ENCODE measurements at places on chromosomes 1 and 21.

GRCh38 chr1:226489718-226490425, 58.7 kb upstream of the STUM start:
- no peak for DNase-seq

DNA sequence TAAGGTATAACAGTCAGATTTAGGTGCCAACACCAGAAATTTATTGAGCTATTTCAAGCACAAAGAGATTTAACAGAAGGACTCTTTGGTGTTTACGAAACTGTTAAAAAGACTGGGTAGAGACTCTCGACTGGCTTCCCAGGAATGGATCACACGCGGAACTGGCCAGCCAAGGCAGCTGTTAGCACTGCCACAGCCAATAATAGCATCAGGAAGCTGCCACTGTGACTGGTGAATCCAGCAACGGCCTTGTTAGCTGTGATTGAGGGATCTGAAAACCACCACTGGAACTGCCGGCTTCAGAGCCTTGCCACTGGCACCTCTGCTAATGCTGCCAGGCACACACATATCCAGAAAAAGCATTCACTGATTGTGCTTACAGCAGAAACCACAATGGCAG, 10.6 kb upstream of the SIM2 start:
- DNase-seq, result no peak

DNA sequence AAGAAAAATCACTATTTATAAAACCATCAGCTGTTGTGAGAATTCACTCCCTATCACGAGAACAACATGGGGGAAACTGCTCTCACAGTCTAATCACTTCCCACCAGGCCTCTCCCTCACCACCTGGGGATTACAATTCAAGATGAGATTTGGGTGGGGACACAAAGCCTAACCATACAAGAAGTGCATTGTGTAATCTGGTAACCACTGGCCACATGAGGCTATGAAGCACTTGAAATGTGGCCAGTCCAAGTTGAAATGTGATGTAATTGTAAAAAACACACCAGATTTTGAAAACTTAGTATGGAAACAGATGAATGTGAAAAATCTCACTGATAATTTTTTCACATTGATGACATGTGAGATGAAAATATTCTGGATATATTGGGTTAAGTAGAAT, 293.8 kb downstream of the TTLL7 start:
- DNase-seq, result no peak

DNA sequence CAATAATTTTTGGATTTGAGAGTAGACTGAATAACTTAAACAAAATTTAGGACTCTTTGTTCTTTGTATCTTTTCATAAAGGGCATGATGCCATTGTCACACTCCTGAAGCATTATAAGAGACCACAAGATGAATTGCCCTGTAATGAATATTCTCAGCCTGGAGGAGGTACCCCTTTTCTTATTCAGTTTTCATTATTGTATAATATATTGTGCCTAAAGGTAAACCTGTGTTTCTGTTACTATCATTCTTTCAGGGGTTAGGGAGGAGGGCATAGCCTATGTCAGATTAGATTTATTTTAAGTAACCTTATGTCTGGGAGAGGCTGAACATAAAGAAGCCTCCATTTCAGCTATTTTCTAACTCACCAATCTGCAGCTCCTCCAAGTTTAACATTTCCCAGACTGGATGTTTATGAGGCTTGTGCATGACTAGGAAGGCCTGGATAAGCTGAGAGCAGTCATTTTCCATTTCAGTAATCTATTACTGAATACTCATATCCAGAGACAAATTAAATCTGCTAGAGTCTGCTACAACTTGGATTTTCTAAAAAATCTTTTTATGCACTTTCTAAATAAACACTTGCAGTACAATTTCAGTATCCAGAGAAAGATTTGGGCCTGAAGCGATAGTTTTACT, 132.1 kb downstream of the TNNI3K start:
- no peak for DNase-seq

- no peak for DNase-seq
Observed at GRCh38 chr1:238129677-238130076, 239.0 kb upstream of the ZP4 start.

DNA sequence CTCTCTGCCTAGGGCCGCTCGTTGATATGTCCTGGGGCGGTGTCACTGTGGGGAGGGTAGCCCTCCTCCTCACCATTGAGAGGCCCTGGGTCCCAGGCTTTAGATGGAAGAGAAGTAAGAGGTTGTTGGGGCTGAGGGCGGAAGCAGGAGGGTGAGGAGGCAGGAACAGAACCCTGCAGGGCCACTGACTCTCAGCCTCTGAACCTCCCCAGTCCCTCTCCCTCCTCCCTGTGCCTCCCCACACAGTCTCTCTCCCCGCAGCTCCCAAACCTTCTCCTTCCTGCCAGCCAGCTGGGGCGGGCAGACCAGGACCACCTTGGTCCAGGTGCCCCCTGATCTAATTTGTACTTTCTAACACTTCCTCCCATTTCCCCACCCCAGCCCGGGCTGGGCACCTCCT, 14.3 kb upstream of the FAM131C start:
- DNase-seq, result no peak

DNA sequence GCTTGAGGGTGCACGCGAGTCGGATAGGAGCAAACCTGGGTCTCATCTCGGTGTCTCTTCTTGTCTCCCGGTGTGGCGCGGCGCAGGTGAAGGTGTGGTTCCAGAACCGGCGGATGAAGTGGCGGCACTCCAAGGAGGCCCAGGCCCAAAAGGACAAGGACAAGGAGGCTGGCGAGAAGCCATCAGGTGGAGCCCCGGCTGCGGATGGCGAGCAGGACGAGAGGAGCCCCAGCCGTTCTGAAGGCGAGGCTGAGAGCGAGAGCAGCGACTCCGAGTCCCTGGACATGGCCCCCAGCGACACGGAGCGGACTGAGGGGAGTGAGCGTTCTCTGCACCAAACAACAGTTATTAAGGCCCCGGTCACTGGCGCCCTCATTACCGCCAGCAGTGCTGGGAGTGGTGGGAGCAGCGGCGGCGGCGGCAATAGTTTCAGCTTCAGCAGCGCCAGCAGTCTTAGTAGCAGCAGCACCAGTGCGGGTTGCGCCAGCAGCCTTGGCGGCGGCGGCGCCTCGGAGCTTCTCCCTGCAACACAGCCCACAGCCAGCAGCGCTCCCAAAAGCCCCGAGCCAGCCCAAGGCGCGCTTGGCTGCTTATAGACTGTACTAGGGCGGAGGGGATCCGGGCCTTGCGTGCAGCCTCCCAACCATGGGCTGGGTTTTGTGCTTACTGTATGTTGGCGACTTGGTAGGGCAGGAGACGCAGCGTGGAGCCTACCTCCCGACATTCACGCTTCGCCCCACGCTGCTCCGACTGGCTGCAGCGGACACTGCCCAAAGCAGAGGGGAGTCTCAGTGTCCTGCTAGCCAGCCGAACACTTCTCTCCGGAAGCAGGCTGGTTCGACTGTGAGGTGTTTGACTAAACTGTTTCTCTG, 5.1 kb downstream of the HLX start:
- DNase-seq, result no peak

DNA sequence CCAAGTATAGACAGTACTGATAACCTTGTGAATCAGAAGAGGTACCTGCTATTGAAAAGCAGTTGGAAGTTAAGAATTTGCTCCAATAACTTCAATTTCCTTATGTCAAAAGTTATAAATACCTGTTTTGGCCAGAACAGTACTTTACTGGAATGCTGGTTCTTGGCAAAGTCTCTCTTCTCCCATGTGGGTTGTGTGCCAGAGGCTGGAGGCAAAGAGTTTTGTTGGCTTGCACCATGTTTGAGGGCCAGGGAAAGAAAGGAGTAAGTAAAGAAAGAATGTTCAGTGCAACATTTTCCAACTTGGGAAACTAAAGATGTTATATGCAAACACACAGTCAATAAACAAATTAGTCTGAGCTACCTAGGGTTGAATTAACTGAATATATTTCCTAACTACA, 67.0 kb upstream of the DYNLT5 start:
- no peak for DNase-seq

DNA sequence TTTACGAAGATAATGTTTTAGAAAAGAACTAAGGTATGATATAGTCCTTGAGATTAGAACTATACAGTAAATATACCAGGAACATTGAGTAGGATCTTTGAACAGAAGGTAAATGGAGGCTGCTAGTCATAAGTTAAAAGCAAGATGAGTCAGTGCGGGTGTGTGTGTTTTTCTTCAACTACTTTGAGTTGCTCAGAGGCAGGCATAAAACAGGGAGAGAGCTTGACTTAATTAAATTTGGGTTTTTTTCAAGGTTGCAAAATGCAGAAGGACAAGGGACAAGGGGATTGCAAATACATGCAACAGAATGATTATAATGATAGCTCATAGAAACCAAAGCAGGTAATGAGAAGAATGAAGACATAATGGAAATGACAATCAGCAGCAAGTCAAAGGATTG, 815.1 kb downstream of the NCAM2 start:
- DNase-seq, result no peak

DNA sequence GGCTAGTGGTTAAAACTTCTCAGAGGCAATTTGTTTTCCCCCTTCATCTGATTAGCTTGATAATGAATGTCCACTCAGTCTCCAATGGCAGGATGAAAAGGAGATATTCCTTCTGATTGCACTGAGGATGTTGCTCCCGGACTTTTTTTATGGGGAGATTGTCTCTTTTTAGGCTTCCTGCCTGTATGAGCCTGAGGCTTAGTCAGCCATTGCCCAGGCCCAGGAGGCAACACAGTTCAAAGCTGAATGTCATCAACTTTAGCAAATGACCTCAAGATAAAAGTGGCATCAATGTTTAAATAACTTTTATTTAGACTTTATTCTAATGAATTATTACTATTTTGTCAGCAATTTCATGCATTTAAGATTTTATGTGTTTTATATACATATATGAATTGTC, 162.9 kb upstream of the PTBP2 start:
- DNase-seq, result no peak

GRCh38 chr1:78651241-78651640, 1.6 kb downstream of the IFI44 start:
- peak; percentile 43 for DNase-seq

DNA sequence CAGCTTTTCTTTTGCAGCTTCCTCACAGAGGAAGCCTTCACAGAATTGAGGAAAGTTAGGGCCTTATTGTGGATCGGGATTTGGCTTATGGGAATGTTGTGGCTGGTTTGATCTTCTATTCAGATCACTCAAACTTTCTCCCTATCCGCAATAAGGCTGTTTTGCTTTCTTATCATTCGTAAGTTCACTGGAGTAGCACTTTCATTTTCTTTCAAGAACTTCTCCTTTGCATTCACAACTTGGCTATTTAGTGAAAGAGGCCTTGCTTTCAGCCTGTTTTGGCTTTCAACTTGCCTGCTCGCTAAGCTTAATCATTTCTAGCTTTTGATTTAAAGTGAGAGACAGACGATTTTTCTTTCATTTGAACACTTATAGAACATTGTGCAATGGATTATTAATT, 181.9 kb upstream of the B3GALT2 start:
- peak; percentile 13 for DNase-seq

GRCh38 chr1:35655196-35655595, 13.9 kb upstream of the PSMB2 start:
- no peak for DNase-seq

DNA sequence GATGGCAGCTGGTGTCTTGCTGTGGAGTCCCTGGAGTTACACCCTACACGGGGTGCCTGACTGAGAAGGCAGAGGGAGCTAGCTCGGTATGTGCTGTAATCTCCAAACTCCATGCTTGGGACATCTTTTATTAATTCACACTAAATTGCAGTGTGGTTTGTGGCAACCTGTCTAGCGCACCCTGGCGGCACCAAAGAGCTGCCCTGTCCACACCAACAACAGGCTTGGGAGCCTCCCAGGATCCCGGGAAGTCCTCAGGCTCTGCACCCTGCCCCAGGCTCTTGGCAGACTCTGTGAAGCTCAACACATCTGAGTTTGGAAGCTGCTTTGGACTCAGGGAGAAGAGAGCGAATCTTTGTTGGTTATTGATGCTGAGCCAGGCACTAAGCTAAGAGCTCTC, 138.9 kb downstream of the IGSF21 start:
- DNase-seq, result no peak

DNA sequence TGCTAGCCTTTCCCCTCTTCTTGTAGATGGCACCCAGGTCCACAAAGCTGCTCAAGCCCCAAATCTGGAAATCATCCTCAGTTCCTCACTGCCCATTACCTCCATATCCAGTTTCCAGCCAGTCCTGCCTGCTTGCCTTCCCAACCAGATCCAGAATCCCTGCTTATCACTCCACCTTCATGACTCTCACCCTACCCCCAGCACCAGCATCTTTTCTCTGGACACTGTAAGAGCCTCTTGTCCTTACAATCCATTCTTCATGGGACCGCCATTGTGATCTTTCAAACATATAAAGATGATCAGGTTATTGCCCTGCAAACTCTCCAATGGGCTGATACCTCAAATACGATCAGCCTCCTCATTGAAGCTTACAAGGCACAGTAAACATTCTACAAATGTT, 23.5 kb upstream of the NPL start:
- no peak for DNase-seq

DNA sequence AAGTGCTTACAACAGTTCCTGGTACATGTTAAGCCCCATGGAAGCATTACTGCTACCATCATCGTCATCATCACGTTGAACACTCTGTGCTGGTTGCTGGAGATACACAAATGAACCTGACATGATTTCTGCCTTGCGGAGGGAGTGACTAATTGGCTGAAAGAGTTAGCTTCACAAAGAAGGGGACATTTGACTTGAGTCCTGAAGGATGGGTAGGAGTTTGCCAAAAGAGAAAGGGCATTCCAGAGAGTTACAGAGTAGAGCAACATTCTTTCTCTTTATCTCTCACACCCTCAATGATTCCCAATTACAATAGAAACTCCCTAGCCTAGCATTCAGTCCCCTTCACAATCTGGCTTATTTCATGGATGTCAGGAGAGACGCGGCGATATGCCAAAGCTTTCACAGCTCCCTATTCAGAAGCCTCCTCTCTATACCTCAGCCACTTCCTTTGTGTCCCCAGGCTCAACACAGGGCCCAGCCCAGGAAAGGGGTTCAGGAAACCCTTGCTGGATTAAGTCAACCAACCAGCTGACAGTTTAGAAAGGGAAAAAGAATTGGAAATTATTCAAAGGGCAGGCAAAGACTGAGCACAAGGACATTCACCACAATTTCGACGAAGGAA, 38.0 kb downstream of the SLC1A7 start:
- DNase-seq, result no peak

GRCh38 chr1:168466714-168467131, 77.1 kb downstream of the XCL2 start:
- DNase-seq, result no peak

GRCh38 chr1:179781962-179782361, 38.9 kb downstream of the FAM163A start:
- no peak for DNase-seq

DNA sequence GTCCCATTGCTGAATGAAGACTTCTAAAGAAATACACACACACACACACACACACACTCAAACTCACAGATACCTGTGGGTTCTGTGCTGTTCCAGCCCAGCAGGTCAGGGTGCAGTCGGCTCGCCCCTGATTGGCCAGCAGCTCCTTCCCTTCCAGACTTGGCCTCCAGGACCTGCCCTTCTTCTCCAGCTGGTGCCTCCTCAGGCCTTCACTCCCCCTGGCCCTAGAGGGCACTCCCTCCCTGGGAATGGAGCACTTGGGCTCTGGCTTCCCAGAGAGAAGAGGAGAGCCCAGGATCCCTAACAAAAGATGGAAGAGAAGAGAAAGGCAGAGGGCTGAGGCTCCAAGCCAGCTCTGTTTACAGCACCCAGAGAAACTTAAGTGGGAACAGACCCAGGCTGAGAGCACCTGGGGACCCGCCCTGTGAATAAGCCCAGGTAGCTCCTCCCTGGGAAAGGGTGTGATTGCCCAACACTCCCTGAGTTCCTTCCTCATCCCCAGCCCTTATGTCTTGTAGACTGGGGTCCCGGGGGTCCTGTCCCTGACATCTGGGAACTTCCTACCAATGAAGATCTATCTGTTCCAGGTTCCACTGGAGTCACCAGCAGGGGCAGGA, at the start of gene PGLYRP3:
Gene PGLYRP3 (minus strand): TSS at position 383 of the 617 bp plus-strand sequence. CDS start 2,287 bp downstream, outside the sequence.
- no peak for DNase-seq
